ENCODE measurements at places on chromosomes 6 and 20.

- no peak for DNase-seq
Observed at GRCh38 chr20:37759052-37759553, 65.3 kb downstream of the CTNNBL1 start.

DNA sequence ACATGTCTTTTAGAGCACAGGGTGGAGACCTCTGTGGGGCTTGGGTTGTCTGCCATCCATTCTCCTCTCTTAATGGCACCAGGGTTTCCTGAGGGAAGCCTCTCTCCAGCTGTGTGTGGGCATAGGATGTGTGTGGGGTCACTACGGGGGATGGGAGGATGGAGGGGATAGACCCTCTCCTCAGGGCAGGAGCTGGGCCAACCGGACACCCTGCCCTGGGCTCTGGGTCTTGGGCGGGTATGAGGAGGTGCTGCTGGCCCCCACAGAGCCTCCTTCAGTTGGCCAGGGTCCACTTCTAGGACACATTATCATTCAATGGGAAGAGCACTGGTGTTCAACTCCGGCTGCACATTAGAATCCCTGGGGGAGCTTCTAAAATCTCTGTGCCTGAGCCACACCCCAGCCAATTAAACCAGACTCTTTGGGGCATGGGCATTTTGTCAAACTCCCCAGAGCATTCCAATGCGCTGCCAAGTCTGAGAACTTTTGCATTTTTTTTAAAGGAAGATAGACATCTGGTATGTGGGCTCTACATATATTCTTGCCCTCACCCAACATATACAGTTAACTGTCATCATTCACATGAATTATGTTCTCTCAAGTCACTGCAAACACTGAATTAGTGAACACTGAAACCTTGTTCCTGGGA is 38.5 kb downstream of the TRAM2 start:
- DNase-seq = no peak

DNA sequence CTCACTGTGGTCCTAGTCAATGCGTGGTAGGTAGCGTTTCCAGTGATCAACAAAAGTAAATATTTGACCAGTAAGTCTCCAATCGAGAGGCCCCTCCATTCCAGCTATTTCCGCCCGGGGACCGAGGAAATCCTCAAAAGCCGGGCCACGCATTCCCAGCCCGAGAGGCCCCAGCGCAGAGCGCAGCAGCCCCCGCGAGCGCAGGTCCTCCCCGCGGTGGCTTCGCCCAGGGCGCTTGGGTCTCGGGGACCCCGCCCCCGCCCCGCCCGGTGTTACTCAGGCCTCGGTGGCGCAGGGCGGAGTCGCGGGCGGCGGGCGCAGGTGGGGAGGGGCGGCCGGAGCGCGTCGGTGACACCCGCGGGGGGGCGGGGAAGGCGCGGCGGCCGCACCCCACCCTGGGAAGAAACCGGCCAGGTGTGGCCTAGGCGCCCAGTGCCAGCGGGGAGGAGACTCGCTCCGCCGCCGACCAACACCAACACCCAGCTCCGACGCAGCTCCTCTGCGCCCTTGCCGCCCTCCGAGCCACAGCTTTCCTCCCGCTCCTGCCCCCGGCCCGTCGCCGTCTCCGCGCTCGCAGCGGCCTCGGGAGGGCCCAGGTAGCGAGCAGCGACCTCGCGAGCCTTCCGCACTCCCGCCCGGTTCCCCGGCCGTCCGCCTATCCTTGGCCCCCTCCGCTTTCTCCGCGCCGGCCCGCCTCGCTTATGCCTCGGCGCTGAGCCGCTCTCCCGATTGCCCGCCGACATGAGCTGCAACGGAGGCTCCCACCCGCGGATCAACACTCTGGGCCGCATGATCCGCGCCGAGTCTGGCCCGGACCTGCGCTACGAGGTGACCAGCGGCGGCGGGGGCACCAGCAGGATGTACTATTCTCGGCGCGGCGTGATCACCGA is at the start of gene DSP:
TSS of gene DSP (plus strand) at position 497 of the 890 bp plus-strand sequence. CDS start at position 742, 245 bp downstream.
- DNase-seq = peak; percentile 6

DNA sequence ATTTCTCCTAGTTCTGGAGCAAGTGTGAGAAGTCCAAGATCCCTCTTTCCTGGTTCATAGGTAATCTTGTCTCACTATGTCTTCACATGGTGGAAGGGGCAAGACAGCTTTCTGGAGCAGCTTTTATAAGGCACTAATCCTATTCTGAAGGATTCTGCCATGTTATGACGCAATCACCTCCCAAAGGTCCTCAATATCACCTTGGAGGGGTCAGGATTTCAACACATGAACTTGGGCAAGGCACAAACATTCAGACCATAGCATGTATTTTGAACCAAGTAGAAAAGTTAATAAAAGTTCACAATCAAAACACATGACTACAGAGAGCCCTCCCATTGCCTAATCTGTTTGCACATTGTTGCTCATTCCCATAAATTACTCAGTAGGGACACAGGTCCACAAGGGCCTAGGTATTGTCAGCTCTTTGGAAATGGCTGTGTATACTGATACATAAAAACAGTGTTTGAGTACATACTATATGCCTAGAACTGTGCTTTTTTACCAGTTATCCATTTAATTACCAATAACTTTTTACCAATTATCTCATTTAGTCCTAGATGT is 11.3 kb upstream of the TRDN start:
- no peak for DNase-seq

GRCh38 chr20:16864963-16865362 is 116.8 kb downstream of the OTOR start:
- no peak for DNase-seq

DNA sequence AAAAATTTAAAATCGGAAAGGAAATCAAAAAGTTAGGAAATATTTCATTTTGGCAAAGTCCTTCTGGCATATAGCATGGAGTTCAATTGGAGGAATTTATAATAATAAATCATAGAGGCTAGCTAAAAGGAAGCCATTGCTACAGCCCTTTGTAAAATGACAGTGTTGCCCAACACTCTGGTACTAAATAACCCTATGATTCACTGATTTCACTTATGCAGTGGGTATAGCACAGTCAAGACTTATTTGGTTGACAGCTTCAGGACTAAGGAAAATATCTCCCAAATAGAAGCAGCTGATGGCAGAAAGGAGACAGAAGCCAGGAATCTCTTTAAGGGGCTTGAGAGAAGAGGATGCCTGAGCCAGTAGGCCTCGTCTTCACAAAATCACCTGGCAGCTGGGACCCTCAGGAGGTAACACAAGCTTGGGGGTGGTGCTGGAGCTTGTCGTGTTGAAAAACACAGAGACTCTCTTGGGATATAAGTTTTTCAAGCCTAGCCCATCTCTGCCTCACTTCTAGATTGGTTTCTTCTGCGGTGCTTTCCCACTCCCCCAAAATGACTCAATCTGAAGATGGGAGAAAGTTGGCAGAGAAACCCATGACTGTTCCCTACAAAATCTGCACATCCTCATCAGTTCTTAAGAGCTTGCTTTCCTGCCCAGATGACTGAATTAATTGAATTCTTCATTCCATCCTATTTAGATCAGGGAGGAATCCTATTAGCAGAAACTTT is 38.4 kb upstream of the EYA4 start:
- DNase-seq = no peak

DNA sequence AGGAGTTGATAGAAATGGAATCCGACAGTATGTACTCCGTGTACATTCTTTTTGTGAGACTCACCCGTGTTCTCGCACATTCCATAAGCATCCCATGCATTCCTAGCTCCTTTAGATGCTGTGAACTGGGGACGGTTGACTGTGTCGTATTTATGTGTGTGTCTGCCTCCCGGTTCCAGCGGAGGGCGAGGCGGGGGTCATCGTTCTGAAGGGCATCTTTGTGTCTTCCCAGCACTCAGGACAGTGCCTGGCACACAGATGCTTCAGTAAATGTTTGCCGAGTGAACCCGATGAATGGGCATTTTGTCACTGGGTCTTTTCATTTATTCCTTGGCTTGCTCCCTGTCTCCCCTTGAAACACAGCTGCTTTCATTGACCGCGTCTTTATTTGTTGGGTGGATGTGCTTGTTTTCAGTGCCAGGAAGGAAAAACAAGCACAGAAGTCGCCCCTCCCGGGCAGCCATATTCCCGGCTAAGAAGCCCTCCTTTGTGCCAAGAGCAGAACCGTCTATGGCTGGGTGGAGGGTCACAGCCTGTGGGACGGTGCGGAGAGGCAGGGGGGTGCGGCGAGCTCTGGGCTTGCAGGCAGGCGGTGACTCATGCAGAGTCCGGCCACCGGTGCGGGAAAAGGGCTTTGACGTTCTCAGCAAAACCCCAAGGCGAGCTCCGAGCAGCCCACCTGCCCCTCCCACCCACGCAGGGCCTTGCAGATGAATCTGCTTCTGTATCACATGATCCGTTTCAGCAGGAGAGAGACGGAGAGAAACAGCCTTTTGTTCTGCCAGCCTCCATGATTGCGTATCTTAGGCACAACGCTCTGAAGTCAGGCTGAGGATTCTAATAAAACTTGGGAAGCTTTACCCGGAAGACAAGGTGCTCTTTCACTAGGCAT is 11.2 kb upstream of the PSMG4 start:
- no peak for DNase-seq

DNA sequence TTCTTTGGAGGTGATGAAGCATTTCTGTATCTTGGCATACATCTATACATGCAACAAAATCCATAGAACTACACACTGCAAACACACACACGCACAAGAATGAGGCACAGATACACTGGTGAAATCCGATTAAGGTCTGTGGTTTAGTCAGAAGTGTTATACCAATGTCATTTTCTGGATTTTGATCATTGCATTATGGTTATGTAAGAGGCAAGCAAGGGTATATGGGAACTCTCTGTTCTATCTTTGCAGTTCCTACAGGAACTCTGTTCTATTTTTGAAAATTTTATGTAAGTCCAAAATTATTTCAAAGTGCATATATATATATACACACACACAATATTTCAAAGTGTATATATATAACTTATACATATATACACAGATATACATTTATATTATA is 101.7 kb downstream of the SYNDIG1 start:
- DNase-seq = no peak

GRCh38 chr20:58759947-58760346 is 67.3 kb downstream of the NPEPL1 start:
- no peak for DNase-seq
